ENCODE measurements at places on chromosomes 13 and 19. TPM values are rescaled to one million over a fixed set of nuclear protein-coding genes. Genes with fewer than 3 reads are reported as not detected.

Gene SH2D3A
- 8.5 TPM for total RNA-seq

Gene RASA3
- 15.0 TPM for total RNA-seq

Gene LRFN3
- total RNA-seq, result 21.2 TPM

Gene SLC5A5
- total RNA-seq, result 6.0 TPM

Gene UBE2L5
- total RNA-seq, result 0.92 TPM
